NCI-H1105 treated with DMSO at 0.1 percent for 48 hours (cell line): ENCODE measurements at places on chromosomes 13 and 19.

DNA sequence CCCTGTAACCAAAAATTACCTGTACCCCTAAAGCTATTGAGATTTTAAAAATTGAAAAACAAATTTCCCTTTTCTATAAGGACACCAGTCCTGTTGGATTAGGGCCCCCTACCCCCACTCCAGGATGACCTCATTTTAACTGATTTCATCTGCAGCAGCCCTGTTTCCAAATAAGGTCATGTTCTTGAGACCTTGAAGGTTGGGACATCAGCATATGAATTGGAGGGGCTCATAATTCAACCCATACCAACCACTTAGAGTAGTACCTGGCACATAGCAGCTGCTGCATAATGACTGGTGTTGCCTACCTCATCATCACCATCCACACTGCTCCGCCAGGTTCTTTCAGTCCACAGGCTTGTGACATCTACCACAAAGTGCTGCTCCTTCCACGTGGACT lies 17.6 kb downstream of the ZNF71 start:
- DNase-seq: no peak

- peak; percentile 1 for DNase-seq
Measured at GRCh38 chr13:36124236-36124822, 6.9 kb downstream of the DCLK1 start.

DNA sequence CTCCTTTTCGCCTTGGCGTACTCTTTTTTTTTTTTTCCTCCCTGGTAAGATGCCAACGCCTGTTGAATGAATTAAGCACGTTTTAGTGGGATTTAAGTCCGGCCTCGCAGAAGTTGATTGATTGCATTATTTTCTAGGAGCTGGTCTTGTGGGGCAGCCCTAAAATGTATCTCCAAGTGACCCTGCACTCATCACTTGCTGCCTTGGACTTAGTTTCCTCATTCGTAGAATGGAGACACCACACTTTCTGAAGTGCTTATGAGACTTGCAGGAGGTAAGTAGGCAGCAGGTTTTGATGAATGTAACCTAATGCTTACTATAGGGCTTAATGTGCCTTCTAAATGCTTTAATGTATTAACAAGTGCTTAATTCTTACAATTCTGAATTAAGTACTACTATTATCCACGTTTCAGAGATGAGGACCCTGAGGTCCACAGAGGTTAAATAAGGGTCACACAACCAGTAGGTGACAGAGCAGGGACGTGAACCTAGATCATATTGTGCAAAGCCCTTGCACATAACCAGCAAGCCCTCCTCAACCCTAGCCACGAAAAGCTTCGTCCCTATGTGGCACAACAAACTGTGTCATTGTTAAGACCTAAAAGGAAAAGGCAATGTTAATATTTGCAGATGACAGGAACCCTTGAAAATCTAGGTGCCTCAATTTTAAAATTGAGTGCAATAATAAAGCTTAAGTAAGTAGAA lies 514 bp upstream of the ARGLU1 start:
- DNase-seq: no peak

DNA sequence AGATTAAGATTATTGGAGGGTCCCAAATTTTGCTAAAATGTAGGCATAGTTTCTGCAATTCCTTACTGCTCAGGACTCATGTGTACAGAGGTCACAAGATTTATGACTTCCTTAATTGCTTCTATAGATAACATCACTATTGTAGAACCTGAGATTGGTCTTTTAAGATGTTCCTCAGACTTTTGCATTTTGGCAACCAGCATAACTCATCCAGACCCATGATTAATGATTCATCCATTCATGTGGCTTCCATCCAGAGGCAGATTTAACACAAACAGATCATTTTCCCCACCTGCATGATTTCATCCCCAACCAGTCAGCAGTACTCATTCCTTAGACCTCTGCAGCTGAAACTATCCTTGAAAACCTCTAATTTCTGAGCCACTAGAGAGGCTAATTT lies 34.5 kb upstream of the CEACAM8 start:
- DNase-seq: no peak

- peak; percentile 54 for DNase-seq
Measured at GRCh38 chr19:1568320-1569019, at the start of gene MEX3D. Gene MEX3D, minus strand, starts transcription at chr19:1568325. Its CDS starts 267 bp downstream, at chr19:1568058.

DNA sequence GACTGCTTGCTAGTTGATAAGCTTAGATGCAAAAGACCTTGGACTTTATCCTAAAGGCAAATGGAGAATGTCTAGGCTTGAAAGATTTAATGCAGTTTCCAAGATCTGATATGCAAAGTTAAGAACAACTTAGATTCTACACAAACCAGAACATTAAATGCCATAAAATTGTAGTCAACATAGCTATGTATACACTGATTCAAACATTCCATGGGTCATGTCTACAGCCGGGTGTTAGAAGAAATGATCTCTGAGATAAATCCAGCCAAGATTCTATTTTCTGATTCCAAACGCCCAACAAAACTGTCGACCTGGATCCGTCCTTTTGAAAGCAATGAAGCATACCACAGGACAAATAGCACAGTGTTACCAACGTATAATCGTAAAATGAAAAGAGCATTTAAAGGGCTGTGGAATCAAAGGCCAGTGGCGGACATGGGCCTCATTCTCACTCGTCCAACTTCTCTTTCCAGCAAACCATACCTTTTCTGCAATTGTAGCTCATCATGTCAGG lies 52.7 kb downstream of the KCTD12 start:
- no peak for DNase-seq

DNA sequence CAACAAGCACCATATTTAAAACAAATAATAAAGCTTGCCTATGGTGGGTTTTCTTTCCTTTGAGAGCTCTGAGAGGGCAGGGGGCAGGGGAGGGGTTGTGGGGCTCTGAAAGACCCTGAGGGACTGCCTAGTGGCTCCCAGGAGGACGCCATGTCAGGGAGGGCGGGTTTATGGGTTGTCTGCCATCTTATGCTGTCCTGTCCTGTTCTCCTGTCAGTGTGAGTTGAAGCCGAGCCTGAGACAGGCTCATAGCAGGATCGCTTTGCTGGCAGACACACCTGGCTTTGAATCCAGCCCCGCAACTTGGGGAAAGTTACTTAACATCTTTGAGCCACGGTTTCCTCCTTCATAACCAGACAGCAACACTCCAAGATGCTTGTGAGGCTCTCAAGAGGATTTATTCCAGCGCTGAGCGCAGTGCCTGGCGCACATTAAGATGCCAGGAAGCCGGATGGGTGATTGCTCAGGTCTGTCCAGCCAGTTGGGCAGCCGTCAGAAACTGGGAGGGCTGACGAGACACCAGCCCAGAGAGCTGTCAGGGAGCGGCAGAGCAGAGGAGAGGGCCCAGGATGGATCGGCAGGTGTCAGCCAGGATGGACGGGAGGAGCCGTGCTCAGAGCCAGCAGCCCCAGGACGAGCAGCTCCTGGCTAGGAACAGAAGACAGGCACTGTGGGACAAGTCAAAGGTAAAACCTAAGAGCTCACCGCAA lies 36.8 kb upstream of the C1QTNF9 start:
- no peak for DNase-seq

DNA sequence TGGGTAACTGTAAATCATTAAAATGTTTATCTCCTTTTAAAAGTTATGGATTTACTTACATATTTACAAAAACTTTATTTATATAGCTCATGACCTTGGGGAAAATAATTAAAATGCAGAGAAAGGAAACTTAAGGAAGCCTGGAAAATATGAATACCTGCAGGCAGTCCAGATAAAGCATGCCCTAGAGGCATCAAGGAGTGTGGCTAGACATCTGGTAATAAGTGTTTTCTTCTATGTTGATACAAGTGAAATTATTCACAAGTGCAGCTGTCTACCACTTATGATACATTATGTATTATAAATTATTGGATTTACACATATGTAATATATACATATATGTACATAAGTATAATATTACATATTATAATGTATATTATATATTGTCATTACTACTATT lies 207.9 kb downstream of the LMO7 start:
- DNase-seq: no peak

DNA sequence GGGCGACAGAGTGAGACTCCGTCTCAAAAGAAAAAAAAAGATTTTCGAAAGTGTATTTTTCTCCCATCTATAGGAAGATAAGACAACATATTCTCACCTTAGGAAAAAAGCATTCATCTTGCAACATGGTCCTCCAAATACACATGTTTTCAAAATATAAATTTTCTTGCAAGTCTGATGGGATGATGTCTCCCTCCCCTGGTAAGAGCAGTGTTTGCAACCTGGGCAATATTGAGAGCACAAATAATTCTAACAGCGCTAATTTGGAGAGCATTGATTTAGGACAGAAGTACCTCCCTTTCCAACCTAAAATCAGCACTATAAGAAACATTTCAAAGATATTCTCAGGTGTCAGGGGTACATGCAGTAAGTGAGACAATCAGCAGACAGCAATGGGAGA lies 61.0 kb upstream of the SHISA2 start:
- no peak for DNase-seq

DNA sequence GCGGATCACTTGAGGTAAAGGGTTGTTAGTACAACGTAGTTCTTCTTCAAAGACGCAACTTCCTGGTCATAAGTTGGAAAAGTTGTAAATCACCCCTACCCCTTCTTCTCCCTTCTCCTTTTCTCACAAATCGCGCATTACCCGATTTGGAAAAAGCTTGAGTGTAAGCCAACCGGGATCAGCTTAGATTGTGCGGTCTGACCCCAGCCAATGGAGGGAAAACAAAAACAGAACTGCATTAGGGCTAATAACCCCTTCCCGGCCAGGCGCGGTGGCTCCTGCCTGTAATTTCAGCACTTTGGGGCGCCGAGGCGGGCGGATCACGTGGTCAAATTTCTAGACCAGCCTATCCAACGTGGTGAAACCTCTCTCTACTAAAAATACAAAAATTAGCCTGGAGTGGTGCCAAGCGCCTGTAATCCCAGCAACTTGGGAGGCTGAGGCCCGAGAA lies 806 bp downstream of the ZNF90 start:
- DNase-seq: peak; percentile 84

DNA sequence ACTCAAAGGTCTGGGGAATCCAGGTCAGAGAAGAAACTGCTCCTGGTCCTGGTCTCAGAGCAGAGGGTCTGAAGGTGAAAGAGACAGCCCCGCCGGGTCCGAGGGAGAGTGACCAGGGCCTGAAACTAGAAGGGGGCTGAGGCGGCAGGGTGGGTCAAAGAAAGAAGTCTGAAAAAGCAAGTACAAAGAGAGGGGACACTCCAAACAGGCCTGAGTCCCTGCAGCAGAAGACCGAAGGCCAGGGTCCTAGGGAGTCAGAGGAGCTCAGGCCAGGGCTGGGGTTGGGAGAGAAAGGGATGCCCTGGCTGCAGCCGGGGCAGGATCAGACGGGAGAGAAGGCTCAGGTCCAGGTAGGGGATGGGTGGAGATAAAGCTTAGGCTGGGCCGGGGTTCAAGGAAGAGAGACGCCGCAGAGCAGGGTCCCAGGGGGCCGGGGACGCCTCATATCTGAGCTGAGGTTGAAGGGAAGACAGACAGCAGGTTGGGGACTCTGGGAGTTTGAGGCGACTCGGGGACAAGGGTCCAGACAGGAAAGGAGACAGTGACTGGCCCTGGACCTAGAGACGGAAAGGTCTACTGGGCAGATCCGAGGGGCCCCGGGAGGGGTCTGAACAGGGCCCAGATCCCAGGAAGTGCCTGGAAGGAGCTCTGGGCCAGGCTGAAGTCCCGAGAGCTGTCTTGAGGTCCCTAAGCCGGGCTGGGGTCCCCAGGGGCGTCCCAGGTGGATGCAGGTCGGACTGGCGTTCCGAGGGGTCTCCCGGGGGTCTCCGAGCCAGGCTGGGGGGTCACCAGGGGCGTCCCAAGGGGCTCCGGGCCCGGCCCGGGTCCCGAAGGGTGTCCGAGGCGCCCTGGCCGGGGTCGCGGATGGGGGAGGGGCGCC lies 795 bp downstream of the MLLT1 start:
- no peak for DNase-seq

DNA sequence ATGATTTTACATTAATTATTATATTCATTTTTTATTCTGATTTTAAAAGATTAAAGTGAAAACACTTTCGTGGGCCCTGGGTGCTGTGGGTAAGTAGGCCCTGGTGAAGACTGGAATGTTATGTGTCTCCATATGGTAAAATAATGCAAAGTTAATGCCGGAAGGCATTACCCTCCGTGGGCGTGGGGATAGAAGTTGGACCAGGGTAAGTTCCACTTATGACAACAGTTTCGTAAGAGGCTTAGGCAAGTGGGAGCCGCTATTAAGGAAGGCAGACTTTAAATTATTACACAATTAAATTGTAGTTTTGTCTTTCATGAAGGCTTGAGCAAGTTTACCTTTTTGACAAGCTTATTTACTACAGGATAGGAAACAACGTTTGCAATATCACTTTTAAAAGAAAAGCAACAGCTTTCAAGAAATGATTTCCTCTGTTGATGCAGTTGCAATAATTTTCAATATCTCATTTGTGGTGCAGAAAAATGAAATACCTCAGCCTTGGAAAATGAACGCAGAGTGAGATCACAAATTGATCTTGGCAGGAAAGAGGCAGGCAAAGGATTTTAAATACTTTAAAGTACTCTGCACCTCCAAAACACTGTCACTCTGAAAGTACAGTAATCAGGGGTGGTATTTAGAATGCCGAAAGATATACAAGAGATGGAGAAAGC lies 310.6 kb downstream of the DCT start:
- DNase-seq: no peak

- DNase-seq: no peak
Measured at GRCh38 chr19:48081106-48081505, 29.5 kb downstream of the PLA2G4C start.
